ENCODE measurements at places on chromosomes 3 and 15.

GRCh38 chr15:52181938-52182780, 9.0 kb downstream of the GNB5 start:
- DNase-seq: no peak

- DNase-seq: no peak
Observed at GRCh38 chr3:161560008-161560637, 63.5 kb downstream of the OTOL1 start.

GRCh38 chr3:106829206-106829605, 548.0 kb upstream of the CCDC54 start:
- DNase-seq: no peak

- DNase-seq: no peak
Observed at GRCh38 chr15:71197620-71198019, 82.3 kb downstream of the THSD4 start.

All from stimulated activated CD4-positive, alpha-beta T cell treated with anti-CD3 and anti-CD28 coated beads, TNF-alpha, amount 100 ng/mL, for 24 hours (primary cell).